T follicular helper cell (primary cell): ENCODE measurements at places on chromosomes 5 and 9.

GRCh38 chr9:121227862-121228261 is 26.2 kb upstream of the RAB14 start:
- no peak for DNase-seq

DNA sequence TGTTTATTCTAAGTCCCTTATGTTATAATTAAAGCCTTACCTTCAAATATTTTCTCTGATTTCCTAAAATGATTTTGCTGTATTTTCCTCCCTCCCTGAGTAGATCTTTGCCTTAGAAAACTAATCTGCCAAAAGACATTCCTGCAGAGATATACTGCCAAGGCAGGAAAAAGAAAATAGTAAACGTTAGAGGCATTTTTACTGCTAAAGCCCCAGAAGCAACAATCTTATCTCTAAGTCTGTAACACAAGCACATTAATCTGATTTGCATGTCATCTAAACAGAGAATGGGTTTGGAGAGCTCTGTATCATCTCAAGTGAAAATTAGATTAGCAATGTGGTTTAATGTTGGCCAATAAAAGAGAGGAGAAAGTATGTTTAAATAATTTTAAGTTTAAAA is 847.7 kb downstream of the MAT2B start:
- no peak for DNase-seq

GRCh38 chr9:21155501-21155900 is 11.0 kb downstream of the IFNA21 start:
- DNase-seq = no peak

DNA sequence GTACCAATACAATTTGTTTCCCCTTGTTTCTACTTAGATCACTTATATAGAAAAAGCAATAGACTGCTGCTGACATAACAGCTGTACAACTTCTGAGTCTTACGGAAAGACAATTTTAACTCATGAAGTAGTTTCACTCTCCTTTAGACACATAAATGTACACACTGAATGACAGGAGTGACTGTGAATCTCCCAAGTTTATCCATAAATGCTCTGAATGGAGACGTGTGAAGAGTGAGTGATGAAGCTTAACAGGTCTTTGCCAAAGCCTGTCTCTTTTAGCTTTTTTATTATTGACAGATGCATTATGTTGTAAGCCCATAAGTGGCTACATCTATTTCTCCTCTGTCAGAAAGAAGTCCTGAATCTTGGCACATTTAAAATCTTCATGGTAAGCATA is 265.9 kb downstream of the TRIM36 start:
- no peak for DNase-seq

DNA sequence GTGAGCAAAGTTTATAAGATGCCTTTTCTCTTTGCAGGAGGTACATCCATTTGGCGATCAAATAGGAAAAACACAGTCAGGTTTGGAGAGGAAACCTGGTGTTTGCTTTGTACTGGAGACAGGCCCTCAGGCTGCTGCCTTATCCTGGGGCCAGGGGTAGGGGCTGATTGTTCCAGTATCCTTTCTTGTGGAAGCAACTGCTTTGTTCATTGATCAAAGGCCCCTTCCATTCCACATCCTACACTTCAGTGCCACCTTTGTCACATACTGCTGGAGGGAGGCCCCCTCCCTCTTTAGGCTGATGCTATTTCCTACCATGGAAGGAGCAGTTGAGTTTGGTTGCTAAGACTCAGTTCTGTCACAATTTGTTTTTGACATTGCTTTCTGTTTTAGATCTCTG is 778.1 kb downstream of the TLR4 start:
- no peak for DNase-seq
